ENCODE measurements at places on chromosomes 2 and 18.

- DNase-seq = no peak
Observed at GRCh38 chr2:24707143-24707542, 86.0 kb downstream of the PTRHD1 start.

DNA sequence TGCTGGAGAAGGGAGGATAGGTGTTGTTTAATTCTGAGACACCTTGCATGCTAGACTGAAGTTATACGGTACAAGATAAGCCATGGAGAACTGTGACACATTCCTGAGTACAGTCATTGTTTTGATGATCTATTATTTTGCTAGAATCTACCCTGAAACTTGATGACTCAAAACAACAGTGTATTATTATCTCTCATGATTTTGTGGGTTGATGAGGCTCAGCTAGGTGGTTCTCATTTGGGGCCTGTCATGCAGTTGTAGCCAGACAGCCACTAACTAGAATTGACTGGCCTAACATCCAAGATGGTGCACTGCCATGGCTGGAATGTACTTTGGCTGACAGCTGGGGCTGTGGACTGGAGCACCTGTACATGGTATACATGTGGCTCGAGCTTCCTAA, 5.4 kb upstream of the IL1R1 start:
- no peak for DNase-seq

DNA sequence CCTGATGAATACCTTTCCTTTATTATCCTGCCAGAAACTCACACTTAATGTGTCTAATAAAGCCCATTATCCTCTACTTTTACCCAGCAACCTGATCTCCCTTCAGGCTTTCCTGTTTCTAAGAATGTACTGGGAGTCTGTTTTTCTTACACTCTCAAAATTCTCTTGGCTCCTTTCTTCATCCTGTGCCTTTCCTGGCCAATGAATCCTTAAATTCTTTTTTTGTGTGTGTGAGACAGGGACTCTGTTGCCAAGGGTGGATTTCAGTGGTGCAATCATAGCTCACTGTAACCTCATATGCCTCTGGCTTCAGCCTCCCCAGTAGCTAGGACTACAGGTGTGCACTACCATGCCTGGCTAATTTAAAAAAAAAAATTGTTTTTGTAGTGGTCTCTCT, 72.7 kb downstream of the MAP2 start:
- peak; percentile 37 for DNase-seq

GRCh38 chr2:188983427-188984064, 9.4 kb downstream of the COL3A1 start:
- DNase-seq = peak; percentile 81

DNA sequence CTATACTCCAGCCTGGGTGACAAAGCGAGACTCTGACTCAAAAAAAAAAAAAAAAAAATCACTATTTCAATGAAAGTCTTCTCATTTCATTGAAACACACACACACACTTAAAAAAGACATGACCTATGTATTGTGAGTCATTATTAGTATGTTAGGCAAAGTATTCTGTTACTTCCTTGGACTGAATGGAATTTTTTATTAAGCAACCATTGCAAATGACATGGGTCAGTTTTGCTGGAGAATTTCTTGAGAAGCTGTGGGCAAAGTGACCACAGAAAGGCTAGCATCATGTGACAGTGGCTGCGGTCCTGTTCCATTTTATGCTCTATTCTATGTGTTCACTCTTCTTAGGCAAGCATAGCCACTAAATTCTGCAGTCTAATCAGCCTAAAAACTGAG, 695.7 kb downstream of the TDRD15 start:
- DNase-seq = peak; percentile 36

- DNase-seq = no peak
Observed at GRCh38 chr2:188365058-188365641, 73.5 kb downstream of the GULP1 start.

- DNase-seq = no peak
Observed at GRCh38 chr2:199946836-199947235, 8.5 kb downstream of the TYW5 start.

- peak; percentile 100 for DNase-seq
Observed at GRCh38 chr2:64750817-64751285, 97.1 kb upstream of the SERTAD2 start.

- DNase-seq = peak; percentile 64
Observed at GRCh38 chr2:187614756-187615155, 60.5 kb upstream of the TFPI start.

GRCh38 chr2:48069769-48070168, 163.5 kb upstream of the FBXO11 start:
- DNase-seq = no peak

- no peak for DNase-seq
Observed at GRCh38 chr2:117378653-117379052, 435.8 kb upstream of the DDX18 start.

GRCh38 chr18:36798738-36799473, 29.9 kb downstream of the TPGS2 start:
- no peak for DNase-seq

DNA sequence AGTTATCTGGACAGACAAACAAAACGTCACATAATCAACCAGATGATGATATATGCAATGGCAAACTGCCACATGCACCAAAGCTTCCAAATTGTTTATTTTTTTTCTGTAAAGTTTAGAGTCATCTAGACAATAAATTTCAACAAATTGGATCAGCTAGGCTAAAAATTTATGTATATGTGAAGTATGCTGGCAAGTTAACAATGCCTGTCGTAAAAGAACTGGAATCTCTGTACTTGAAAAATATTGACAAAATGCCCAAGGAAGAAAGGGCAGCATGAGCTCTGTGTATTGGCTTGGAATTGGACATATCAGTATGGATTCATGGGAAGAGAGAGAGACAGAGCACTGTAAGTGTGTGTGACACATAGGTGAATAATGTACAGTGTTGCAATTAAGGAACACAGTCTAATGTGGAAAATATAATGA, 309.8 kb downstream of the ERBB4 start:
- peak; percentile 56 for DNase-seq

DNA sequence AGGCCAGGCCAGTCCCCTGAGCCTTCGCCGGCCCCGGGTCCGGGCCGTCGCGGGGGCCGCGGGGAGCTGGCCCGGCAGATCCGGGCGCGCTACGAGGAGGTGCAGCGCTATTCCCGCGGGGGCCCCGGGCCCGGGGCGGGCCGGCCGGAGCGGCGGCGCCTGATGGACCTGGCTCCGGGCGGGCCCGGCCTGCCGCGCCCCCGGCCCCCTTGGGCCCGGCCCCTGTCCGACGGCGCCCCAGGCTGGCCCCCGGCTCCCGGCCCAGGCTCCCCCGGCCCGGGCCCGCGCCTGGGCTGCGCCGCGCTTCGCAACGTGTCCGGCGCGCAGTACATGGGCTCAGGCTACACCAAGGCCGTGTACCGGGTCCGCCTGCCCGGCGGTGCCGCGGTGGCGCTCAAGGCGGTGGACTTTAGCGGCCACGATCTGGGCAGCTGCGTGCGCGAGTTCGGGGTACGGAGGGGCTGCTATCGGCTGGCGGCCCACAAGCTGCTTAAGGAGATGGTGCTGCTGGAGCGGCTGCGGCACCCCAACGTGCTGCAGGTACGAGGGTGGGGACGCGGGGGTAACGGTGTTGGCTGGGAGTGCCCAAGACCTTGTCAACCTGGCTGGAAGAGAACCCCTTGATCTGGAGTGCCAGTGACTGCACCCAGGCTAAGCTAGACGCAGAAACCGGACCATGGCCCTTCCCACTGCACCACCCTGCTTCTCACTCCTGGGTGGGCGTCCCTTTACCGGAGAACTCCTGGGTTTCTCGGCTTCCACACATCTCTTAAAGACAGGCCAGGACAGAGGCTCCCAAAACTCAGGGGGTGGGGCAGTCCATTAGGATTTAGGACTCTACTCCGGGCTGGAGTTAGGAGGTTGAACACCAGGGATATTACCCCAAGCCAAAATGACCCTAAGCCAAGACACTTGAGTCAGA, 739 bp downstream of the PKDCC start:
- no peak for DNase-seq

GRCh38 chr2:119730671-119731177, 29.0 kb upstream of the PTPN4 start:
- no peak for DNase-seq

DNA sequence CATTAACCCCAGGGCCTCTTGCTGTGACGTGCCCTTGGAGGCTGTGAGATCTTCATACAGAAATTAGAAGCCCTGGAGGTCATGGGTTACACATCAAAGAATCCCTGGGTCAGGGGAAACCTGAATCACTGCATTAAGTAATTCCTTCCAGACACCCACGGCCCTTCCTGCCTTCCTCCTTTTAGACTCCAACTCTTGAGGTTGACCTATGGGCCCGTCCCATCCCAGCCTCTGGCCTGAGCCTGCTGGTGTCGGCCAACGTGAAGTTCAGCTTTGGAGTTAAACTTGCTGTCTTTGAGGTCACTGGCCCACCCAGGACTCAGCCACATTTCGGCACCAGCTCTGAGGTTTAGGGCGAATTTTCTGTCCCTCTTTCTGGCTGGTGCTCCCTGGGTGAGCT, 198.3 kb downstream of the ACKR3 start:
- DNase-seq = no peak

- no peak for DNase-seq
Observed at GRCh38 chr2:173934895-173935294, 30.3 kb downstream of the SP3 start.

DNA sequence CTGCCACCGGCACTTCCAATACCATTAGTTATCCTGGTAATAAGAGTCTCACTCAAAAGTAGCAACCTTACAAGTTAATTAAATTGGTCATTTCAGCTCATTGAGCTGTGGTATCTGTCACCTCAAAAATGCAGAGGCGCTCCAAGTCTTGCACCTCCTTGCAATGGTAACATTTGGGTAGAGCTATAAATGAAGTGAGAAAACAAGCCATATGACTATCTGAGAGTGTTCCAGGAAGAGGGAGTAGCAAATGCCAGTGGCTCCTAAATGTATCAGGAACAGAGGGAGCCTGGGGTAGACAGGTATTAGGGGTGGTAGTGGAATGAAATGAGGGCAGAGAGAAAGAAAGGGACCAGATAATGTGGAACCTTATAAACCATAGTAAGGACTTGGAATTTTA, 6.0 kb upstream of the ZSCAN30 start:
- no peak for DNase-seq

DNA sequence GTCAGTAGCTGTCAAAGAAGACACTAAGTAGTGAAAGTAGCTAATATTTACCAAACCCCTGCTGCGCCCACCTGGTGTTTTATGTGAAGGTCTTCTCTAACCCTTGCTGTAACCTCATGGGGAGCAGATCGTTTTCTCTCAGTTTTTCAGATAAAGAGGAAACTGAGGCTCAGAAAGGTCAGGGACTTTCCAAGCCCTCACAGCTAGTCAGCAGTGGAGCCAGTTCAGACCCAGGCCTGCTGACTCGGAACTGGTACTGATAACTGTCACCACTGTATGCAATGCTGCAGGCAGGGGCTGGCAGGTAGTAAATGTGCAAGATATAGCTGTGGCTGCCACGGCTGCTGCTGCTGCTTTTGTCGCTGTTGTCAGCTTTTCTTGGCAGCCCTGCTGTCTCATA, 69.1 kb downstream of the LRRFIP1 start:
- no peak for DNase-seq

GRCh38 chr18:55651236-55651635, 63.2 kb upstream of the TCF4 start:
- no peak for DNase-seq

- no peak for DNase-seq
Observed at GRCh38 chr2:23694058-23695045, 232.6 kb downstream of the ATAD2B start.

Data from fibroblast of skin of abdomen (primary cell).